Activated CD4-positive, alpha-beta T cell treated with anti-CD3 and anti-CD28 coated beads, Interleukin-2, amount 50 U/mL, for 16 hours (primary cell): ENCODE measurements at places on chromosomes 11 and 22.

DNA sequence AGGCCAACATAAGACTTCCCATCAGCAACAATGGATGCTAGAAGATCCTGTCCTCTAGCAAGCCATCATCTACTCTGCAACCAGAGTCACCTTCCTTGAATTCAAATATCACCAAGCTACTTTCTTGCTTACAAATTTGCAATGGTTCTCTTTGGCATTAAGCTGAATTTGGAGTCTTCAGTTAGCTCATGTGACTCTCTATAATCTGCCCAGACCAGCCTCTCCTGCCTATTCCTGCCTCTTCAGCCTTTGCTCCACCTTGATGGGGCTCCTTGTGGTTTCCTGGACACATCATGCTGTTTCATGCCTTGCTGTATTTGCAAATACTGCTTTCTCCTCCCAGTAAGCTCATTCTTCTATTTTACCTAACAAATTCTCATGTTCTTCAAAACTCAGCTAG, 82.3 kb downstream of the RASSF10 start:
- no peak for DNase-seq

GRCh38 chr11:117826832-117827231, 2.3 kb upstream of the FXYD2 start:
- no peak for DNase-seq

DNA sequence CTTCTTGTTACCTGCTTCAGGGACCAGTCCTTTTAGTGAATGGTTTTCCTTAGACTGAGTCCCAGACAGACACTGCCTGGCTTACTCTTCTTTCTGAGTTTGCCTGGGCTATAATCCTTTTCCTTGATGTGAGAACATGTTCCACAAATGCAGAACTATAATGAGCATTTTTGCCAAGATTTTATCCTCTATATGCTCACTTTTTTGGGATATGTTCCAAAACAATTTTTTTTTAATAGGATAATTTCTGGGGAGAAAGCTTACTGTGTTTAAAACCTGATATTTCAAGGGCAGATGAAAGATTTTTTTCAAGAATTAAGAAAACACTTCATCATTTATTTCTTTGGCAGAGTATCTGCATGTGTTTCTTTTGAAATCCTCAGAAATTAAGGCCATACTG, 110.0 kb upstream of the TENM4 start:
- DNase-seq: no peak

GRCh38 chr11:115128226-115128625, 376.0 kb downstream of the CADM1 start:
- no peak for DNase-seq

GRCh38 chr11:119626871-119627270, 102.1 kb downstream of the NECTIN1 start:
- no peak for DNase-seq

DNA sequence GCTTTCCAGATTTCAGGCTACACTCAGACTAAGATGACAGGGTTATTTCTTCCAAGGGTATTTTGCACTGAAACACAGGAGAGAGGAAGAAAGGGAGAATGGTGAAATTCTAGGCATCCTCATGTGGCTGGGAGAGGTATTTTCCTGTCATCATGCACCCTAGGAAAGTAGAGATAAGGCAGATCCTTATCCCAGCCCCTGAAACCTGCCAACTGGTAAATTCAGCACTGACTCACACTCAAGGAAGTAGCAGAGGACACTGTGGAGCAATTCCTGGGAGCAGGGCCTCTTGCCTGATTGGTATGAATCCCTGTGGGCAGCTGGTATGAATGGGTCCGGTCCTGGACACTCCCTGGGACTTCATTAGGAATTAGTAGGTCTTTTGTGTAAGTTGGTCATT, 37.6 kb upstream of the SLC5A1 start:
- DNase-seq: no peak

DNA sequence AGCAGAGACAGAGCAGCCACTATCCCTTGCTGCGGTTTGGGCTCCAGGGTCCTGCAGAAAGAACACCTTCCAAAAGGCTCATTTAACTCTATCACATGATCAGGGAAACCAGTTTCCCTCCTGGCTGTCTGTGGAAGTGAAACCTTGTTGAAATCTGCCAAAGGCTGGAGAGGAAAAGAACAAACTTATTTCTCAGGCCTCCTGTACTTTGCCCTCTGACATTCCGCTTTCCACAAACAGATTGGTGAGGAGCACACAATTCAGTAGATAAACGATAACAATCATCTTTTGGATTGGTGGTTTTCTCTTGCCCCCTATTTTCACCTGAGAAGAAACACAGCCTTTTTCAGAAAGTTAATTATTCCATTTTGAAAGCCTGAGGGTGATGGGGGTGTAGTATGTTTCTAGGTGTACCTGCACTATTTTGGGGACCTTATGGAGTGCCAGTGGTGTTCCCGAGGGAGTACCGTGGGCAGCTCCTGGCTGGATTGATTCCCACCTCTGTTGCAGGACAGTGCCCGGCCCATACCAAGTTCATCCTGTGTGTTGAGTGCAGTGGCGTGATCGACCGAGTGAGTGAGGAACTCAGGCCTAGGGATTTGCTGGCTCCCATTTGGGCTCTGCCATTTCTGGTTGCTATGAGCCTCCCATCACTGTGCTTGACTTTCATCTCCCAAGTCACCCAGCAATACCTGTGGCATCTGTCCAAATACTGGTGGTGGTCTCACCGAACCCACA, 102.0 kb downstream of the TBC1D22A start:
- DNase-seq: no peak

- DNase-seq: no peak
Measured at GRCh38 chr22:43846966-43847365, 15.3 kb downstream of the SULT4A1 start.

- DNase-seq: no peak
Measured at GRCh38 chr11:12185914-12186313, 75.5 kb downstream of the MICAL2 start.

- no peak for DNase-seq
Measured at GRCh38 chr11:111476366-111476765, 35.8 kb downstream of the BTG4 start.

DNA sequence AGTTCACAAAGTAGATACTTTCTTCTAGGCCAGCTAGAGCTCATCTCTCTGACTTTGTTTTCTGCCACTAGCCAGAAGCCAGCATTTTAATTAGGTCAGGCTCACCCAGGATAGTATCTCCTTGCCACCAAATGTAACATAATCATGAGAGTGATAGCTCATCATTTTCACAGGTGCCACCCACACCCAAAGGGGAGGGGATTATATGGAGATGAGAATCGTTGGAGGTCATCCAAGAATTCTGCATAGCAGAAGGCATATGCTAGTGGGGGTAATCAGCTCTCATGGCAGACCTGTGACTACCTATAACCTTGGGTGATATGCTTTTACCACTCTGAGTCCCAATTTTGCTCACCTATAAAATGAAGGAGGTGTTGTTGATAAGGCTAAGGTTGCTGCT, 523.0 kb downstream of the METTL15 start:
- no peak for DNase-seq

GRCh38 chr11:130212431-130212961, 52.9 kb downstream of the ST14 start:
- no peak for DNase-seq

DNA sequence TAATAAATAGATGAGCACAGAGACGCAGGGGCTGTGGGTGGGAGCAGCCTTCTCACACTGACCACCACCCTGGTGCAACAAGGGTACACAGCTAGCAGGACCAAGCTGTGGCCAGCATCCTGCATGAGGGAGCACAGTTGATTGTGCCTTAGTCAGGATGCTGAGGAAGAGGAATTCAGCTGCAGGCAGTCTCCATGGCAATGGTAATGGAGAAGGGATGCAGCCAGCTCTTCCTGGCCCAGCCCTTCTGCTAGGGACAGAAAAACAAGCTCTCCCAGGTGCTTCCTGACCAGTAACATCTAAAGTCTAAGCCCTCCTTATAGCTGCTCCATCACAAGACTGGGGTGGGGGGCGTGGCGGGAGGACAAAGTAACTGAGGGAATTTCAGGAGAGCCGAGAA, 363.5 kb downstream of the BUD13 start:
- DNase-seq: no peak

DNA sequence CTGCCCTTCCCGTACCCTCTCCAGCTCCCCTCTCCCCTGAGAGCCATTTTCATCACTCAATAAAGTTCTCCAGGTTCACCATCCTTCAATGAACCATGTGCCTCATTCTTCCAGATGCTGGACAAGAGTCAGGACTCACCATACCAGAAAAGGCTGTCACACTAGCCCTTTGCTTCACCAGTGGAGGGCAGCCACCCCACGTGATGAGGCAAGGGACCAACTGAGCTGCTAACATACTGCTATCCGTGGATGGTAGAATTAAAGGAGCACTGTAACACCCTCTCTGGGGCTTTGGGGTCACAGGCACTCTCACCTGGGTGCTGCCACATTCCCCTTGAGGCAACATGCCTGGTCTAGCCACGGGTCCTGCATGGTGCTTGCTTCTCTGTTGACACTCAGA, 13.1 kb upstream of the OR5I1 start:
- no peak for DNase-seq

DNA sequence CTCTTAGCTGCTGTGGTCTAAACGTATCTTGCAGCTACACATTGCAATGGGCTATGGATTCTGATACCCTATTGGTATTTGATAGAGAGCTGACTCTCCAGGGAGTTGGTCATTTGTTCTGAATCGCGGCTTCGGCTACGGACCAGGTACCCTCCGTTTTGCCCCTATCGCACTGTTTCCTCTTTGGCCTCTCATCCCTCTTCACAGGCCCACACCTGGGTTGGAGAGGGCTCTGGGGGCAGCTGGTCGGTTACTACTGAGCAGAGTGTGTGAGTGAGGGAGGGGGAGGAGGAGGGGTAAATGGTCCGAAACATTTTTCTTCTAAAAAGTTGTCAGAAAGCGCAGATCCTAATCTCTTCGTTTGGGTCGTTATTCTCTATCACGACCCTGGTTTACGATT, 48.8 kb upstream of the HSD17B12 start:
- DNase-seq: no peak

GRCh38 chr11:104001561-104002056, 34.8 kb upstream of the DDI1 start:
- no peak for DNase-seq

- DNase-seq: no peak
Measured at GRCh38 chr22:24942301-24942700, 4.2 kb downstream of the LHFPL7 start.

GRCh38 chr22:27613099-27614005, 188.2 kb downstream of the MN1 start:
- DNase-seq: no peak

- peak; percentile 26 for DNase-seq
Measured at GRCh38 chr11:76592025-76592914, 78.3 kb downstream of the LRRC32 start.
